ENCODE measurements at places on chromosomes 3 and 15.

DNA sequence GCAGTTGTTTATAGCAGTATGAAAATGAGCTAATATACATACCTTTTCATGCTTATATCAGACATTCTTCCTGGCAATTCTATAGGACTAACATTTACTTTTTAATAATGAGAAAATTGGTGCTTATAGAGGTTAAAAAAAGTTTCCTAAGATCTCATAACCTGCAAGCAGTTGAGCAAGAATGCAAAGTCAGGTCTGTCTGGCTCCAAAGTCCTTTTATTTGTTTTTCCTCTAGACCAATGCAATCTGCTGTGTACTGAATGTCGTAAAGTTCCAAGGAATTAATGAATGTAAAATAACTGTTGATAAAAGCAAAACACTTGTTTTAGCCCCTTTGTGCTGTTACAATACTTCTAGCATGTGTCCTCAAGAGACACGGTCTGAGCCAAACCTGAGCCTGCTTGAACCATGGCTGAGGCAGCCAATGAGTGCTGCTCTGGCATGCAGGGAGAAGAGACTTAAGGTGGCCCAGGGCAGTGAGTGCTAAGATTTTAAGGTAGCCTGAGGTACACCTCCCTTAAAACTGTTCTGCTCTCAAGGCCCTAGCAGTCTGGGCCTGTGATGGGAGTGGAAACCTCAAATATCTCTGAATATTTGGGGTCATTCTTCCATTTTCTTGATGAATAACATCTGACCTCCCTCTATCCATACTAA is 555.1 kb upstream of the NAALADL2 start:
- DNase-seq = no peak

- peak; percentile 1 for DNase-seq
Measured at GRCh38 chr15:49045751-49046219, 461 bp downstream of the SECISBP2L start.

GRCh38 chr15:70474471-70475406 is 288.6 kb downstream of the UACA start:
- DNase-seq = no peak

DNA sequence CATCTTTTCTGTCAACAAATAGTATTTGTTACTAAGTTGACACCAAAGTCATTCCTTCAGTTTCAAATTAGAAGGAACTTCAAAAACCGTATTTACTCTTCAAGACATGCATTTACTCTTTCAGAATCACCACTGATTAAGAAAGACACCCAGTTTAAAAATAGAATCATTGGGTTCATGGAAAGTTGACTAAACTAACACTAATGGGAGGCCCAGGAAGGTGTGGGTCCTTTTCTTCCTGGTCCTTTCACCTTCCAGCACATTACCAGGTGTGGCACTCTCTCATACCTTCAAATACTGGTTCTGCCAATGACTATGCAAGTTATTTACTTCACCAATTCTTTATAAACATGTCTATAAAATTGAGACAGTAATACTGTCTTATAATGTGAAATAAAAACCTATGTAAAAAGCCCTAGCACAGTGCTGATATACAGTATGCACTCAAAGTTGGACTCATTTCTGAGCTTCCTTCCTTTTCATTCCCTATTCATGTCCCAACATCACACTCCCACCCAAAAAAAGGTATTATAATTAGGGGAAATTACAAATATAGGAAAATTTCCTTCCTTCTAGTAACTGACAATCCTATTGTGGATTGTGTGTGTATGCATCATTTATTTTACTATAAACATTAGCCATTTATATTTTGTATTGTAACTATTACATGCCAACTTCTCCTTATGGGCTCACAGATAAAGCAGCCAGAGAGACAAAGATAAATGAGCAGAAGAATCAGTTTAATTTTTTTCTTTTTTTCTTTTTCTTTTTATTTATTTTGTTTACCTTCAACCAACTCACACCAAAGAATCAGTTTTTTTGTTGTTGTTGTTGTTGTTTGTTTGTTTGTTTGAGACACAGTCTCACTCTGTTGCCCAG is 48.9 kb downstream of the LRRFIP2 start:
- DNase-seq = no peak

GRCh38 chr3:187208159-187208558 is 10.9 kb downstream of the RTP1 start:
- DNase-seq = no peak

DNA sequence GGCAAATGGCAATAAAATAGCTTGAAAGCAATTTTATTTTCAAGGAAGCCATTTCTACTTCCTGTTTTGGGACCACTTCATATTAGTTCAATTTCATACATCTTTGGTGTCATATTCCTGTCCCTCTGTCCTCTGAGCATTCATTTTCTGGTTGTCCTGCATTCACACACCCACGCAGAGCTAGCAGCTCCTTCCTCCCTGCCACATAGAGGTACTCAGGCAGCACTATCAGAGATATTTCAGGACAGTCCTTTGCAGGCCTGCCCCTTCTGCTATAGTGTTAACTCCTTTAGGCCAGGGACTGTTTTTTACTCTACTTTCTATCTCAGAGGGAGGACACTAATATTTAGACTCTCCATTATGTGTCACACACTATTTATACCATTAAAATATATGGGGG is 132.0 kb downstream of the ECT2 start:
- DNase-seq = no peak

GRCh38 chr15:95254263-95254662 is 1022.9 kb downstream of the MCTP2 start:
- DNase-seq = no peak

DNA sequence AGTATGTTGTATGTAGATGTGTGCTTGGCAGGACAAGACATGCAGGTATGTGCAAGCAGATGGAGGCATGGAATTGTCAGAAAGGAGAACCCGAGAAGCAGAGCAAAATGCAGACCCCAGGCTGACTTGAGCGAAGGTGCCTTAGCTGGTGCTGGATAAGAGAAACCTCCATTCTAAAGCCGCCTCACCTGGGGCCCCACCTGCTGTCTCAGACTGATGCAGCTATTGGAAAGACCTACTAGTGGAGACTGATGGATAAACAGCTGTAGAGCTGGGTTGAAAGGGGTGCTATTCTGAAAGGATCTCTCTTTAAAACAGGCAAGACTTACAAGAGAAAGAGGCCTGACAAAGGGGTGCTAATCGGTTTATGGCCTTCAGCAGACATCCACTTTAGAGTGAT is 86.2 kb downstream of the EPHB1 start:
- DNase-seq = no peak

GRCh38 chr3:46416125-46416810 is 9.2 kb downstream of the CCRL2 start:
- DNase-seq = peak; percentile 61

DNA sequence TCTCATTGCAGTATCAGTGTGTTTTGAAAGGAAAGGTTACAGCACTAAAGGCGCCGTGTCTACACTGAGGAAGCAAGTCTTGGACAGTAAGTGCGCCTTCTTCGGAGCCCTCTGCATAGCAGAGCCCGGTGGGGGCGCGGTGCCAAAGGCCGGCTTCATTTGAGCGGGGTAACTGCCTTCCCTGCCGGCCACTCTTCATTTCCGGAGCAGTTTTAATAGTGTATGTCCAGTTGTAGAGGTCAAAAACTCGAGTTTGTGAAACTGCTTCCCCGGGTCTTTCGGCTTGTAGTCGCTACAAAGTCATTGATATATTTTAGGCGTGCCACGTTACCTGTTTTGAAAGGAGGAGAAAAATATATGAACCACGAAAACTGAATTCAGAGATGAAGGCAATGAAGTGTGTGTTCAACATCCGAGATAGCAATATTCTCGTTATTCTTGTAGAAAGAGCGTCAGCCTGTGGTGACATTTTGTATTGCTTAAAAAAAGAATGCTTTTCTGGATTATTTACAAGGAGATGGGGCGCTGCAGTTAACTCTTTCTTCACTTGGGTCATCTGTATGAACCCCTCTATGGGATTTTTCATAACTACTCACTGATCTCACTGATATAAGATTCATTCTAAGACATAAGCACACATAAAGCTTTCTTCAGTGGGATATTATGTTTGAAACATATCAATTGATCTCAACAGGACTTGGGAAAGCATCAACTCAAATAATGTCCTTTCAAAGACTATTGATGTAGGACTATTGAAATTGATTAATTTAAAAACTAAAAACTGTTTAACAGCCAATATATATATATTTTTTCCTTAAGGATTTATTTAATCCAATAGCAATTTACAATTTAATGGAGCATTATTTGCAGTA is 3.0 kb downstream of the ALCAM start:
- DNase-seq = peak; percentile 40

- no peak for DNase-seq
Measured at GRCh38 chr15:94066811-94067210, 164.6 kb upstream of the MCTP2 start.

DNA sequence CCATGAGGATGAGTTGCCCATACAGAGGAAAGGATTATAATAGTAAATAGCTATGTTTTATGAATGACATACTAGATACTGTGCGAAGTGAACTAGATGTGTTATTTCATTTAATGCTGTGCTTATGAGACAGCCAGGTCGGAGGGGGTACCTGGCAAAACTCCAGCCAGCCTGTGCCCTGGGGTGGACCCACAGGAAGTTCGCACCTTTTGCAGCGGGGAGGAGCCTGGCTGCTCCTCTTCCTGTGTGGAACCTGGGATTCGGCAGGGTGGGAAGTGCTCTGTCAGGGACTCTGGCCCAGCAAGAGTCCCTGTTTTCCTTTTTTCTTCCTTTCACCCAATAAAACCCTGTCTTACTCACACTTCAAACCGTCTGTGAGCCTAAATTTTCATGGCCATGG is 452.2 kb downstream of the IL5RA start:
- no peak for DNase-seq

DNA sequence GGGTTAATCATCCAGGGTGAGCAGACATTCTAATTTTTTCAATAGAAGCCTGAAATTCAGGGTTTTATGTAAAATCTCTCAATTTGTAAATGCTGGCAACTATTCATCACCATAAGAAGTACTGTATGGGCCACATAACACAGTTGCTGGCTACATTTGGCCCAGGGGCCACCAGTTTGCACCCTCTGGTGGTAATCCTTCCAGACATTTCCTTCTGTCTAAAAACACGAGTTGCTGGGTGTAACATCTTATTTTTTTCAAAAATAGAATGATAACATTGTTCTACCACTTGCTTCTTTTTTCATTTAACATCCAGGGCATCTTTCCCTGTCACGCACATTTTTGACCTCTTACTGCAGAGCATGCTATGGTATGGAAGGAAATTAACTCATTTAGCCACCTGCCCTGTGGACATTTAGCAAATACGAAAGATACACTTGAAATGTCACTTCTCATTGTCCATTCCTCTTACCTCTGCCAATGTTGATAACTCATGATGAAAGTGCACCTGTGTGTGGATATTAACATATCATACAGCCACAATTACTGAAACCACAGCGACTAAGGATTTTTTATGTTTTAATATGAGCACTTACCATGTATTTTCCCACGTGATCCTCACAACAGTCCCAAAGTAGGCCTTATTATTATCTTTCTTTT is 117.5 kb upstream of the ARHGEF3 start:
- DNase-seq = peak; percentile 44

GRCh38 chr3:60160822-60161748 is 1090.2 kb downstream of the FHIT start:
- DNase-seq = no peak
